ENCODE measurements at places on chromosomes 3 and 15.

DNA sequence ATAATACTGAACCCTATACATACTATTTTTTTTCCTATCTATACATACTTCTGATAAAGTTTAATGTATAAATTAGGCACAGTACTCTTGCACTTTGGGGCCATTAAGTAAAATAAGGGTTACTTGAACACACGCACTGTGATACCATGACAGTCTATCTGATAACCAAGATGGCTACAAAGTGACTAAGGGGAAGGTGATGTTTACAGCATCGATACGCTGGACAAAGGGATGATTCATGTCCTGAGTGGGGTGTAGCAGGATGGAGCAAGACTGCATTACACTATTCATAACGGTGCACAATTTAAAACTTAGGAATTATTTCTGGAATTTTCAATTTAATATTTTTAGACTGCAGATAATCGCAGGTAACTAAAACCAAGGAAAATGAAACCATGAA, 30.0 kb upstream of the SLC2A2 start:
- DNase-seq: no peak

GRCh38 chr3:150079029-150079739, 108.5 kb upstream of the PFN2 start:
- peak; percentile 67 for DNase-seq

- no peak for DNase-seq
These were observed 41.5 kb downstream of the STRIT1 start for GRCh38 chr3:155252021-155252420.

- DNase-seq: no peak
These were observed 73.5 kb upstream of the MBNL1 start for GRCh38 chr3:152195206-152195605.

- no peak for DNase-seq
These were observed 354.3 kb downstream of the AGBL1 start for GRCh38 chr15:86433983-86434382.

DNA sequence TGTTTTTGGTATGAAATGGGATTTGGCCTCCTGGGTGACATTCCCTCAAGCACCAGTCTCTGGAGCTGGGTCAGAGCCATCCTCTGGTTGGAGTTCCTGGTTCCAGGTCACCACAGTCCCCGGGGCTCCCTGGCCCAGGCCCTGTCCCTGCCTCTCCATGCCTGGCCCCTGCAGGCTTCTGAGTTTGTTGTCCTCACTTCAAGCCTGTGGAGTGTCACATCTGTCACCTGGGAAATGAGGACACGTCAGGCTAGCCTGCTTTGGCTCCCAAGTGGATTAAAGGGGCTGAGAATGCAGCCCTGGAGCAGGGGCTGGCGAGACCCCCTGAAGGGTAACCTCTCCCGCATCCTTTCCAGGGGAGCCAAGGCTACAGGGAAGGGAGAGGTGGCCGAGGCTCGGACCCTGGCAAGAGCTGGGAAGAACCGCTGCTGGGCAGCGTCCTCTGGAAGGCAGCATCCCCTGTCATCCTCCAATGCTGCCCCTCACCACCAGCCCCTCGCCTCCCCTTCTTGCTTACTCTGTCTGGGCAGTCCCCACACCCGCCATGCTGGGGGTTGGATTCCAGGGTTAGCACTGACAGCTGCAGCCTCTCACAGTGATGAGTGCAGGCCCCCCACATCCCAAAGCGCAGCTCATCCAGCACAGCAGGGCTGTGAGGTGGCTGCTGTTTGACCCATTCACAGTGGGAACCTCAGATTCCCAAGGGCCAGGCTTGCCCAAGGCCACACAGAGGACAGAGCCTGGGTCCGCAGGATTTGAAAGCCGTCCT, 75.5 kb upstream of the IQSEC1 start:
- DNase-seq: no peak

DNA sequence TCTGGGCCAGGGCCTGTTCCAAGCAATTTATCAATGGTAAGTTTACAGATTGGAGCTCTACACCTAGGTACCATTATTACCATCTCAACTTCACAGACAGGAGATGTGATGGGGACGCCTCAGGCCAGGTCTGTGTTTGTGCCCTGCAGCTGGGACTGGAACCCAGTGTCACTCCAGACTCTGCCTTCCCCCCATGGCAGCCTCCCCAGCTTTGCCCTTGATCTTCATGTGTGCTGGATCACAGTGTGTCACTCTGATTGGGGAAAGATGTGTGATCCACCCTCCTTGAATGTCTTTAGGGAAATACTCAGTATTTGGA, 59.6 kb downstream of the MGLL start:
- no peak for DNase-seq

- no peak for DNase-seq
These were observed 100.1 kb upstream of the PLSCR5 start for GRCh38 chr3:146705225-146705624.

GRCh38 chr15:77329202-77329601, 90.7 kb downstream of the PEAK1 start:
- peak; percentile 7 for DNase-seq

DNA sequence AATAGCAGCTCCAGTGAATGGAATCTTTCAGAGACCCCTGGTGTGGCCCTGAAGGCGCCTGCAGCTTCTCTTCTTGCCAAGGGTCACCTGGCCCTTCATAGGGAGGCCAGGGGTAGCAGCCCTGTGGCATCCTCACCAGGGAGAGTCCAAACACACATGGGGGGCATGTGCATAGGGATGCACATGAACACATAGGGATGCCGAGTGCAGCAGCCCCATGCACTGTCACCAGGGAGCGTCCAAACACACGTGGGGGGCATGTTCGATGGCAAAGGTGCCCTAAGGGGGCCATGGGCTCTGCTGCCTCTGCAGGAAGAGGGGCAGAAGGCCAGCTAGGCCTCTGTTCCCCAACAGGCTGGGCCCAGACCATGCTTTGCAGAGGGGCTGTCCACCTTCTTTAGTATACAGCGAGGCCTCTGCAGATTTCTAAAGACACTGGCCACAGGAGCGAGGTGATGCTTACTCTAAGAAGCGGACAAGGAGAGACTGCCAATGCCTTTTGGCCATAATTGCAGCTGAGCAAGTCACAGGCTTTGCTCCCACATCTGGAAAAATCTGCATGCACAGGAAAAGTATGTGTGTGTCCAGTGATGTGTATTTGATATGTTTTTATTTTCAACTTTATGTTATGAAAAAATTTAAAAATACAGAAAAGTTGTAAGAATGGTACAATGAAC, 21.0 kb downstream of the ANAPC13 start:
- no peak for DNase-seq

GRCh38 chr15:23567921-23568320, 2.4 kb downstream of the MKRN3 start:
- DNase-seq: no peak

DNA sequence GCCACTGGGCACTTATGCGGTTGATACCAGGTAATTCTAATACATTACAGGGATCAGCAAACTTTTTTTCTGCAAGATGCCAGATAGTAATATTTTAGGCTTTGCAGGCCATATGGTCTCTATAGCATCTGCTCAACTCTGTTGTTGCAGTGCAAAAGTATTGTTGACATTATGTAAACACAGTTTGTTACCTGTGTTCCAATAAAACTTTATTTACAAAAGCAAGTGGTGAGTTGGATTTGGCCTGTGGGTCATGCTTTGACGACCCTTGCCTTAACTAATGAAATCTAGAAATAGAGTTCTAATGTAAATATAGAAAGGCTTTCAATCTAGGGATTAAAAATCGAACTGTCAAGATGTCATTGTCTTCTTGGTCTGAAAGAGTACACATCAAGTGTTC, 44.4 kb downstream of the PIK3CA start:
- no peak for DNase-seq
